ENCODE measurements at places on chromosomes 5 and 9. TPM values are rescaled to one million over a fixed set of nuclear protein-coding genes. Genes with fewer than 3 reads are reported as not detected.
A peak's percentile ranks its signal among the peaks of the same experiment; 100 is the strongest.

Gene OR1B1
- not detected for total RNA-seq

- peaks cover 24% of the 10 kb centered on the region for H3K36me3 ChIP-seq
- H3K4me3 ChIP-seq: peak overlapping the region; percentile 77
- no peak for DNase-seq
- peaks cover 11% of the 10 kb centered on the region for H3K4me1 ChIP-seq
- no peak overlapping the region for H3K27ac ChIP-seq
- H3K27me3 ChIP-seq: no peaks in the 10 kb centered on the region
These were observed 1.7 kb downstream of the ENDOG start for GRCh38 chr9:128819716-128820664.

DNA sequence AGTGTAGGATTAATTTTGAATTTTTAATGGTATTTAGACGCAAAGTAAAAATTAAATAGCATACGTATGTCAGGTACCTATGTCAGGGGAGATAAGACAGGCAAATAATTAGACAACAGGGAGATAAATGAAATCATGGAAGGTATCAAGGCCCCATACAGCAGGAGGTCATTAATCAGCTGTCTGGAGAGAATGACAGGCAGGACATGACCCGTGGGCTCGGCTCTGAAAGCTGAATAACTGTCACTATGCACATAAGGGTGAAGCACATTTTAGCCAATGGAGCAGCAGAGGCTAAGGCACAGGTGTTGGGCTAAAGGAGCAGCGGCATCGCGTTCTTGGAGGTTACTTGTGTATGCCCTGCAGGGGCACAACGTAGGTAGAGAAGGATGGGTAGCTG, 11.9 kb downstream of the SLC25A51 start:
- H3K27ac ChIP-seq: no peak overlapping the region
- peaks cover 55% of the 10 kb centered on the region for H3K36me3 ChIP-seq
- DNase-seq: no peak
- H3K4me3 ChIP-seq: no peak overlapping the region
- no peaks in the 10 kb centered on the region for H3K4me1 ChIP-seq

DNA sequence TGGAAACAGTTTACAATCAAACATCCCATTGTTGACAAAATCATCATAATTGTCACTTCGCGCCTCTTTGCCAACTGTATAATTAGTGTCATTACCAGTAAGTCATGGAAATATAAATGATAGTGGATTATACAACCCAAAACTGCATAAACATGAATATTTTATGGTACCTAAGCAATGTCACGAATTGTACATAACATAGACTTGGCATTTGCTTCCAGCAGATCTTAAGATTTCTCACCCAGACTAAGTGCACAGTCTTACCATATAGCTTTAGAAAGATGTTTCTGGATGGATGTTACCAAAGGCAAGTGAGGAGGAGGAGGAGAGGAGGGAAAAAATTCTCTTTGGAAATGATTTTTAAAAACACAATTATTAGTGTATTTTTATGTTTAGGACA, 113.4 kb upstream of the TAS2R1 start:
- H3K36me3 ChIP-seq: no peaks in the 10 kb centered on the region
- H3K4me3 ChIP-seq: no peak overlapping the region
- DNase-seq: no peak
- H3K4me1 ChIP-seq: no peaks in the 10 kb centered on the region

Gene TXN
- total RNA-seq: 178 TPM

Gene PDZD2
- total RNA-seq: 70.9 TPM

Gene FAM240B
- not detected for total RNA-seq

Gene RASEF
- 10.9 TPM for total RNA-seq

Gene PRELID2
- total RNA-seq: 9.2 TPM

Gene HCN1
- 0.12 TPM for total RNA-seq

DNA sequence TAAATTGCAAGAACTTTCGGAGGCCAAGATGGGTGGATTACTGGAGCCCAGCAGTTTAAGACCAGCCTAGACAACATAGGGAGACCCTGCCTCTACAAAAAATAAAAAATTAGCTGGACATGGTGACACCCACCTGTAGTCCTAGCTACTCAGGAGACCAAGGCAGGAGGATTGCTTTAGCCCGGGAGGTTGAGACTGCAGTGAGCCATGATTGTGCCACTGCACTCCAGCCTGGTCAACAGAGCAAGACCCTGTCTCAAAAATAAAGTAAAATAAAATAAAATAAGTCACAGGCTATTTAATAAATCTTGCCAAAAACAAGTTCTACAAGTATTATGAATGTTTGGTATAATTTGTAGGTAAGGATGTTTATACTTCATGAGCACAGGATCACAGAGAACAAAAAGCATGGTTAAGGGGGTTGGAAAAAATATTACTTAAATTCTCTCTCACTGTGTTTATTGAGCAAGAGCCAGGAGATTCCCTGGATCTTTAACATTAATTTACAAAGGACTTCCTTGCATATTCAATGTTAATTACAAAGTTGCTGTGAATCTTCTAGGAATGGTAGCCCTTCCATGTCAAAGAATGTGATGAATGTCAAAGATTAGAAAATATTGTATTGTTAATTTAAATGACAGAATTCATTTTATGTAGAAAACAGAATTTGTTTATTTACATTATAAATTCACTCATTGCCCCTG, 164.0 kb downstream of the RFX3 start:
- no peaks in the 10 kb centered on the region for H3K4me1 ChIP-seq
- no peaks in the 10 kb centered on the region for H3K36me3 ChIP-seq
- H3K27me3 ChIP-seq: no peaks in the 10 kb centered on the region
- H3K27ac ChIP-seq: no peak overlapping the region
- no peak overlapping the region for H3K4me3 ChIP-seq

DNA sequence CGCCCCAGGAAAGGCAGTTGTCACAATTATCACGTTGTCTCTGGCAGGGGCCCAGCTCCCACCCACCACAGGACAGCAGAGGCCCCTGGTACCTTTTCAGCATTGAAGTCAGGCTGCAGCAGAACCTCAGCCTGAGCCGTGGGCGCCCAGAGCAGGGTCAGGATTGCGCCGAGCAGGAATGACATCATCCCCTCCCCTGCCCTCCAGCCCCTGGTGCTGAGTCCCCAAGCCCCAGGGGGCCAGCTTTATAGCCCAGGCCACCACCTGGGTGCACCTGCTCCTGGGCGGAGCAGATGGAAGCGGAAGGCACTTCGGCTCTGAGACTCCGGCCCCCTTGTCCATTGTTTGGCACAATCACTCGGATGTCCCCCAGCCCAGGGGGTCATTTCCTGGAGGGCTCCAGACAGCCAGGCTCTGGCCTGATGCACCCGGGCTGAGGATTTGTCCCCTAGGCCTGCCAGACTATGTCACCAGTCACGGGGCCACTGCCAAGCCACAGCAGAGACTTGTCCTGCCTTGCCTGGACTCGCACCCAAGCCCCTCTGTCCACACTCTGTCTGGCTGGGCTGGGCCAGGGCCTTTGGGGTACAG, at the start of gene LCN15:
Gene LCN15 (minus strand): TSS at position 218 of the 591 bp plus-strand sequence. CDS start 30 bp downstream, at position 188.
- no peaks in the 10 kb centered on the region for H3K27me3 ChIP-seq
- H3K27ac ChIP-seq: no peak within 1 kb of the TSS
- peak; percentile 60 for DNase-seq
- no peaks in the 10 kb centered on the region for H3K36me3 ChIP-seq
- H3K4me3 ChIP-seq: no peak within 1 kb of the TSS

DNA sequence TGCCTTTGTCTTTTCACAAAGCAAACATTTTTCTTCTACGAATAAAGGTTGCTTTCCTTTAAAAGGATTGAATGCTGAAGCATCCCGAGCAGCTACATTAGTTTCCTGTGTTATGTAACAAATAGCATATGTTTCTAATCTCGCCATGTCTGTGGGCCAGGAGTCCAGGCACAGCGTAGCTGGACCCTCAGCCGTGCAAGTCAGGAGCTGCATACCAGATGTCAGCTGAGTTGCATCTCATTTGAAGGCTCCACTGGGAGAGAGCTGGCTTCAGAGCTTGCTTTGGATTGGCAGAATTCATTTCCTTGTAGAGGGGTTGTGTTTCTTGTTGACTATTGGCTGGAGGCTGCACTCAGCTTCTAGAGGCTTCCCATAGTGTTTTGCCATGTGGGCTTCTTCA, 16.0 kb upstream of the GOLPH3 start:
- no peaks in the 10 kb centered on the region for H3K27me3 ChIP-seq
- H3K4me1 ChIP-seq: peaks cover 15% of the 10 kb centered on the region
- DNase-seq: no peak

DNA sequence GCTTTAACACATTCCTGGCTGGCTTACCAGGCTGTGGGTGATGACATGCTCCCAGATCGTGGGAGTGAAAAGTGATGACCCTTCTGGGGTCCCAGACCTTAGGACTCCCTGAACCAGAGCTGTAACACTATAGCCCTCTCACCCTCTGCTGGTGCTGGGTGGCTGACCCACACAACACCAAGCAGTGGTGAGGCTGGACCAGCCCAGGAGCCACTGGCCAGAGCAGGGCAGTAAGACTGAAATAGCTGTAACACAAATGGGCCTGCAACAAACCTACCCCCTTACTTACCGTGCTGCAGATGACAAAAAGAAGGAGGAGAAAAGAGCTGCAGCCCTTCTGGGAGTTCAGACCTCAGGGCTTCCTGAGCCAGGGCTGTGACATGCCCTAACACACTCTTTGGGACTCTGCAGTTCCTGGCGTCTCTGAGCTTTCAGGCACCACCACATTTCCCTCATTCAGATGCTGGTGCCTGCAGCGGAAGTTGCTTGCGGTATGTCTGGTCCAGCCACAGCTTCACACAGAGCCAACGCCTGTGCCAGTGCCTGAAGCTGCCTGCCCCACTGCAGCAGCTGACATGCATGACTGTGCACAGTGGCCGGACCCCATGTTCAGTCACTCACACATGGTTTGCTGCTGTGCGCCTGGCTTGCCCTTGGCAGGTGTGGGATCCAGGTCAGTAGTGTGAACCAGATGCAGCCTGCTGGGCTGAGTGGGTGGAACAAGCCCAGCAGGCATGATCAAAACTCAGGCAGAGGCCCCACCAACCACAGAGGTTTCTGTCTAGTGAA, 1247.4 kb downstream of the EFNA5 start:
- H3K27ac ChIP-seq: no peak overlapping the region
- H3K36me3 ChIP-seq: no peaks in the 10 kb centered on the region
- no peaks in the 10 kb centered on the region for H3K27me3 ChIP-seq

DNA sequence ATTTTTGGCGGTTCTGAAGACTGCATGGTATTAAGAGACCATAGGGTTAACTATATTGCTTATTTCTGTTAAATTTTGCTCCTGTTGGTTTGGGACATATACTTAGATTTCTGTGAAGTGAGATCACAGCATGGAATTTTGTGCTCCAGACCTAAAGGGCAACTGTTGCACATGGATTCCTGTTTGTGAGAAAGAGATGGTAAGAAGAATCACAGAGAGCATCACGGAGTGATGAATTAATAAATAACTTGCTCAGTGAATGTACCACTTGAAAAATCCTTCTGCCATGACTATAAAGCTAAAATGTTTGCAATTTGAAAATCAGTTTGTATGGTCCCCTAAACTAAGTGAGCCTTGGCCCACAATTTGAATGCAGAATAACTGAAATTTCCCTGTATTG, 4.5 kb downstream of the PSAT1 start:
- peaks cover 20% of the 10 kb centered on the region for H3K4me1 ChIP-seq
- H3K27me3 ChIP-seq: peaks cover 37% of the 10 kb centered on the region
- no peak for DNase-seq
- no peak overlapping the region for H3K27ac ChIP-seq
- no peaks in the 10 kb centered on the region for H3K36me3 ChIP-seq

Gene OR13C3
- not detected for total RNA-seq

GRCh38 chr5:136073714-136074529, 45.1 kb downstream of the TGFBI start:
- no peak overlapping the region for H3K27ac ChIP-seq
- no peak overlapping the region for H3K4me3 ChIP-seq
- DNase-seq: no peak
- no peaks in the 10 kb centered on the region for H3K36me3 ChIP-seq

Gene FAT2
- 0.41 TPM for total RNA-seq

Measured in upper lobe of right lung (tissue), 1 donor.